ENCODE measurements at places on chromosomes 2 and 18.

DNA sequence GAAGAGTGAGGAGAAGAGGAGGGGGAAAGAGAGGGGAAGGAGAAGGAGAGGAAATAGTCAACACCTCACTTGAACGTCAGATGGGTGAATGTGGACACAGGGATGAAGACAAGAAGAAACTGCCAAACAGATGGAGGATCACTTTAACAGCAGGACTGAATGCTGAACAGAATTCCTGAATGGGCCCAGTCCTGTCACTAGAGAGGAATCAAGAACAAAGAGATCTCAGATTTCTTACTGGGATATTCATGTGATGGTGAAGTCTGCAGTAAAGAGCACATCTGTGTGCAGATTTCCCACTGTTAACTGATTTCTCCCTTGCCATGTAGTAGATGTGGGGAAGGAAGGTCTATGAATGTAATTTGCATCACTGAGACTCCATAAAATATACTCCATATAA is 135.4 kb downstream of the L3MBTL4 start:
- DNase-seq: no peak

DNA sequence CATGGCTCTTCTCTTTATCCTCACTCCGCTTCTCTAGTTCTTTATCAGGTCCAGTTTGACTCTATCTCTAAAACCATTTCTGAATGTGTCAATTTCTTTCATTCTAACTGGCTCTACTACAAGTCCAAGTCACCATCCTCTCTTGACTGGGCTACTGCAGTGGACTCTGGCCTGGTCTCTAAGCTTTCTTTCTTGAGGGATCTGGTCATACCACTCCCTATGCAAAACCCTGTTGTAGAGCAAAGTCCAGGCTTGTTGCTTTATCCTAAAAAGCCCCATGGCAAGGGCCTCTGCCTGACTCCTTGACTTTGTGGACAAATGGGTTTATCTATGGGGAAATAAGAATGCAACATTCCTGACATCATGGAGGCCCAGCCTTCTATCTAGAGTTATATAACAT is 87.1 kb downstream of the BCL2L11 start:
- DNase-seq: no peak

DNA sequence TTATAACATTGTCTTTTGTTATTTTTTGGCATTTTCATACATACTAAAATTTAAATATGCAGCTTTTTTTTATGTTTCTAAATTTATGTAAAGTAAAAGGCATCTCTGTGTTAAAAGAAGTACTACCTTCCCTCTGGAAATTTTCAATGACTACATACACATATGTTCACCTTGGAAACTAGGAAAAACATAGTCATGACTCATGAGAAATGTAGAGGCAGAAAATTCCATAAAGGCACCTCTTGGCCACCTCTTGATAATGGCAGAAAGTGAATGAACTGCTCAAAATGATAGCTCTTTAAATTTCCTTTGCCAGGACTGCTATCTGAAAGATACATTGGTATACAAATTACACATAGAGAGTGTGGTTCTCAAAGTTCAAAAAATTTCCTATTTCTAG is 889.1 kb upstream of the ZEB2 start:
- DNase-seq: no peak

DNA sequence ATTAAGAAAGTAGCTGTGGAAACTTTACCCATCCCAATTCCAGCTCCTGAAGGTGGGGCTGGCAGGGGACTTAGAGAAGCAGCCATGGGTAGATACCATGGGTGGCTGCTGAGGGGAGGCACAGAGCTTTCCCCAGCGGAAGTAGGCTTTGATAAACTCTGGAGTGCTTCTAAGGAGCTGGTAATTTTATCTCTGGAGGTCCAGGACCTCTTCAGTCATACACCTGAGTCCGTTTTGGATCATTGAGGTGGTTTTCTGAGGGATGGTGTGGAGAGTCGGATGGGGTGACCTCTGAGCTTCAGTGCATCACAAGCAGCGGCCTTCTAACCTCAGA is 36.7 kb upstream of the BMP10 start:
- DNase-seq: no peak

DNA sequence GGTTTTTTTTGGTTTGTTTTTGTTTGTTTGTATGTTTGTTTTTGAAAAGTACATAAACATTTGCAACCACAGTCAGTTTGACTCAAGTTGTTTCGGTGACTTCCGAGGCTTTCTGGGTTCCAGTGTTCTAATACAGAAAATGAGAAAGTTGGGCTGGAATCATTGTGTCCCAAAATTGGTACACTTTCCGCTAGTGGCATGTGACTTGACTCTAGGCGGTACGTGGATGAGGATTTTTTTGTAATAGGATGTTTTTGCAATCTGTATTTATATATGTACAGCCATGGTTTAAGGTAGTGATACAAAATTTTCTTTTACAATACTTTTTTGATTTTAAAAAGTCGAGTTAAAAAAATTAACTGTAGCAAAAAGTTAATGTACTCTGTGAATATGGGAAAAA is 1.7 kb downstream of the MFF start:
- DNase-seq: no peak

DNA sequence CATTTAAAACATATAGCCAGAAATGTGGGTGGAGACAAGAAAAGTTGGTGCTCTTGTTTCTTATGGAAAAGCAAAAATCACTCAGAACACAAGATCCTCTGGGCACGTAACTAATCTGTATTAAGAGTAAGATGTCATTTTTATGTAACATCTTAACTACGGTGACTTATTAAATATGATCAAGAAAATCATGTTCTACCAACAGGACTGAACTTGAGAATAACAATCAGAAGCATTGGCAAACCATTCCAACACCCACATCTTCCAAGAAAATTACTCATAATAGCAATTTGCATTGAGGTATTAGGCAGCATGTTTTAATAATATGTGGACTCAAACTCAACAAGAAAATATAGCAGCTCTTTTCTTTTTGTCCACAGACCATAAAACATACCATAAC is 21.6 kb downstream of the MAP2 start:
- DNase-seq: no peak

Data from brain microvascular endothelial cell (primary cell).